Purkinje cell (primary cell): ENCODE measurements at places on chromosomes 2 and 18. TPM values are rescaled to one million over a fixed set of nuclear protein-coding genes. Genes with fewer than 3 reads are reported as not detected.

TBR1 gene
- 16.6 TPM in 1 of 2 replicates, not detected in the other for polyA plus RNA-seq

EMILIN1 gene
- polyA plus RNA-seq: not detected in 2 replicates

TSHZ1 gene
- 2.0 and 8.0 TPM in 2 replicates for polyA plus RNA-seq

SERPINB2 gene
- polyA plus RNA-seq: not detected in 2 replicates

PGAP1 gene
- polyA plus RNA-seq: 16.0 and 21.8 TPM in 2 replicates

CGREF1 gene
- 28.9 and 37.0 TPM in 2 replicates for polyA plus RNA-seq

RBMS1 gene
- 86.1 and 133 TPM in 2 replicates for polyA plus RNA-seq

IL36A gene
- not detected in 2 replicates for polyA plus RNA-seq

TEKT4 gene
- not detected in 2 replicates for polyA plus RNA-seq

DNAH7 gene
- polyA plus RNA-seq: 2.3 and 3.9 TPM in 2 replicates

TLX2 gene
- polyA plus RNA-seq: not detected in 2 replicates

RRM2 gene
- polyA plus RNA-seq: 0.07 TPM in 1 of 2 replicates, not detected in the other

DGKD gene
- polyA plus RNA-seq: 1.7 and 2.3 TPM in 2 replicates

CFC1 gene
- 0.39 and 0.85 TPM in 2 replicates for polyA plus RNA-seq

CNGA3 gene
- polyA plus RNA-seq: not detected in 2 replicates

SLC5A7 gene
- not detected in 2 replicates for polyA plus RNA-seq

MYO5B gene
- 0.17 and 0.38 TPM in 2 replicates for polyA plus RNA-seq
